ENCODE measurements at places on chromosomes 12 and 14.

- no peak for DNase-seq
Observed at GRCh38 chr12:4997939-4998338, 45.7 kb upstream of the KCNA5 start.

- DNase-seq: no peak
Observed at GRCh38 chr12:30962047-30962446, 35.5 kb downstream of the TSPAN11 start.

GRCh38 chr12:51632623-51633022, 41.6 kb downstream of the SCN8A start:
- no peak for DNase-seq

GRCh38 chr14:67602995-67603545, 3.0 kb upstream of the PIGH start:
- DNase-seq: no peak

GRCh38 chr14:77630111-77630510, 13.7 kb upstream of the SPTLC2 start:
- no peak for DNase-seq

GRCh38 chr12:66942741-66943465, 264.0 kb upstream of the GRIP1 start:
- DNase-seq: no peak

- DNase-seq: no peak
Observed at GRCh38 chr12:105967038-105967776, 171.5 kb downstream of the NUAK1 start.

DNA sequence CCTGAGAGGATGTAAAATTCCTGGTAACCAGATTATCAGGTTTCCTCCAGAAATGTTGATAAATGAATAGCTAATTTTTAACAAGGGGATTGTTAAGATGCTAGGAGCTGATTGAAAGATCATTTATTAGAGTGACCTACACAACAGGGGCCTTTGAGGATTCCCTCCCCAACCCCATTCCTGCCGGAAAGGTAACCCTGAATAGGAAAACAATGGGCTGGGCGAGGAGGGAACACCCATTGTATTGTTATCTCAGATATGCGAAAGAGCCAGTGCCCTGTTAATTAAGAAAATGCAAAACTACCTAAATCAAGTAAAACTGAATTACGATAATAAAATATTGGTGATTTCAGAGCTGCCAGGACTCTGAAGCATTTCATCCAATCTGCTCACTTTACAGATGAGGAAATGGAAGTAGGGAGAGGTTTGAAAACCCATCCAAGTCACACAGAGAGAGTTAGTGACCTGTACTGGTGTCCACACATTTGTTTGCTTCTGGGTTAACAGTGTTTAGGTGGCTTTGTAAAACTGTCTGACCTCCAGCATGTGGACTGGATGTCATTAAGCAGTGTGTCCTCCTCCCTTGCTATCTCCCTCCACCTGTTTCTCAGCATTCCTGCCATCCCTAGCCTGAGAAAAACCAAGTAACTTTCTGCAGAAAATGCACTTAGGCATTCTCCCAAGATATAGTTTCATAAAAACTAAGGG, 214.8 kb downstream of the TTC6 start:
- DNase-seq: no peak

DNA sequence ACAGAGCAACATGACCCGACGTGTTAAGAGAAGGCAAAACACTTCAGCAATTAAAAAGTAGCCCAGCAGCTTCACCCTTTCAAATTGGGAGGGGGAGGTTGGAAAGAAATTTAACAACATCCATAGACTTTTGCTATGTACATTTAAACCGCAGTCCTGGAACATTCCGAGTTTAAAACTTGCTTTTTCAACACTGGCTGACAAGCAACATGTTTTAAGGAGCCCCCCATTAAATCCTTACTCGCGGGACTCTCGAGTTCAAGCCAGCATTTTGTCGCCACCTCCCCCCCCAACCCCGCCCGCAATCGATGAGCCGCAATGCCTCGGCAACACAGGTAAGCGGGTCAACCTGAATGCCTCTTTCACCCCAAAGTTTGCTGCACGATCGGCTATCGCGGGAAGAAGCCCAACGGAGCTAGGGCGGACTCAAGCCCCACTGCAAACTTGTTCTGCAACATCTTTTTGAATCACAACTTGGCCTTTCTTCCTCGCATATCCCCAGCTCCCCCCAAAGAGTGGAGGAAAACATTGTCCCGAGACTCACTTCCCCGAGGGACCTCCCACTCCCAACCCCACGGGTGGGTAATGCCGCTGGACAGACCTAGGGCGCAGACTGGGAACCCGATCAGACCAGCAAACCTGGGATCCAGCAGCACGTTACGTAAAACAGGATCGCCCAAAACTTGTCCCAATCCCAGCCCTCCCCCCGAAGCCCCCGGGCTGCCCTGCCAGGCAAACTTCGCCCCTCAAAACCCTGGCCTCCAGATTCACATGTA, 777 bp downstream of the ZFP36L1 start:
- no peak for DNase-seq

DNA sequence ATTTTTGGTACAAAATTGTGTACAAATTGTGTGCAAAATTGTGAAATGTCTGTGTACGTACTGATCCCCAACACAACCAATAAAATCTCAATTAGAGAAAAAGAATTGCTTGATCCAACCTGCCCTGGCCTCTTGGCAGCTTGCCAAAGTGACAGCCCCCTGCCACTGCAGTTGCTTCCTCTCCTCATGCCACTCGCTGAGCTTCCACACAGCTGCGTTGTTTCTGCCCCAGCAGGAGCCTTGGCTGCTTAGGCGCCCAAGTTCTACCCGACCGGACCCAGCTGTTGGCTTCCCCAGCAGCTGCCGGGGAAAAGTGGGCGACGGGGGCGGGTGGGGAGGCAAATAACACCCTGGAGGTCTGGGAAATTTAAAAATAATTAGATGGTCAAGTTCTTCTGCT, 171.8 kb upstream of the ATF7IP start:
- no peak for DNase-seq

- DNase-seq: no peak
Observed at GRCh38 chr12:56521590-56522371, at the start of gene RBMS2. Gene RBMS2, plus strand, starts transcription at chr12:56521820. Its CDS starts 204 bp downstream, at chr12:56522024.

- no peak for DNase-seq
Observed at GRCh38 chr12:113844495-113845210, 121.5 kb downstream of the RBM19 start.

- no peak for DNase-seq
Observed at GRCh38 chr12:79183926-79184325, 319.4 kb downstream of the SYT1 start.

- no peak for DNase-seq
Observed at GRCh38 chr12:110744601-110745264, 2.0 kb upstream of the PPP1CC start.

GRCh38 chr12:112347581-112347982, 34.6 kb downstream of the HECTD4 start:
- no peak for DNase-seq

DNA sequence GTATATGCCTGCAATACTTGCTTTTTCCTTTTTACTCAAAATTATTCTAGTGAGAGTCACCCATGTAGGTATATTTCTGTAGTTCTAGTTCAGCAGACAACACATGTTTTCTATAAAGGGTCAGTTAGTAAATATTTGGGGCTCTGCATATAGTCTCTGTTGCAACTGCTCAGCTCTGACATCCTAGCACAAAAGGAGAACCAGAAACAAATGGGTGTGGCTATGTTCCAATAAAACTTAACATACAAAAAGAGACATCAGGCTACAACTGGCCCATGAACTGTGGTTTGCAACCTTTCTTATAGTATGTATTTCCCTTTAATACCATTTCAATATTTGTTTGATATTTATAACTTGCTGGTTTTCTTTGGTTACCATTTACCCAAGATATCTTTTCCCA, 11.9 kb downstream of the NT5DC3 start:
- DNase-seq: no peak

DNA sequence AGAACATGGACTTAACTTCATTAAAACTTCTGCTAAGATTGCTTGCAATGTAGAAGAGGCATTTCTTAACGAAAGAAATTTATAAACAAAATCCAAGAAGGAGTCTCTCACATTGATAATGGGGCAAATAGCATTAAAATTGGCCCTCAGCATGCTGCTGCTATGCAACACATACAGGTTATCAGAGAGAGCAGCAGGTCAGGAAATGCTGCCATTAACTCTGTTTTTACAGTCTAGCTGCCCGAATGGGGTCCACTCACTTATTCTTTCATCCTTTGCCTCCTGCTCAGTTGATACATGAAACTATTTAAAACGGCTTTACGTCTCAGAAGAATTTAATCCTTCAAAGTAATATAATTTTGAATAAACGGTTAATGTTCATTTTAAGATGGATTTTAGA, 620.4 kb downstream of the SLC16A7 start:
- DNase-seq: no peak

DNA sequence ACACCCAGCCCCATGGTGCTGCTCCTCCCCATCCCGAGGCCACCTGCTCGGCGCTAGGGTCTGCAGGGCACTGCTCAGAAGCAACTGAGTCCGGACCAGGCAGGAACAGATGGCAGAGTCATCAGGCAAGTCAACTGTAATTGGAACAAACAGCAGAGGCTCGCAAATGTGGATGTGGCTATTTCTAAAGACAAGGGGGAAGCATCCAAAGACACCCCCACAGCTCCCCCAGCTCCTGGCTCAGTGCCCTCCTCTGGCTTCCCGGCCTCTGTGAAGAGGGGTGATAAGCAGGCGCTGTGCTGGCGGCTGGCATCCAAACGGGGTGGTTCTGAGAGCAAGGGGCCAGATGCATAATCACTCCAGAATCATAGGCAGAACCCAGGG, 125.6 kb downstream of the PIWIL1 start:
- no peak for DNase-seq

DNA sequence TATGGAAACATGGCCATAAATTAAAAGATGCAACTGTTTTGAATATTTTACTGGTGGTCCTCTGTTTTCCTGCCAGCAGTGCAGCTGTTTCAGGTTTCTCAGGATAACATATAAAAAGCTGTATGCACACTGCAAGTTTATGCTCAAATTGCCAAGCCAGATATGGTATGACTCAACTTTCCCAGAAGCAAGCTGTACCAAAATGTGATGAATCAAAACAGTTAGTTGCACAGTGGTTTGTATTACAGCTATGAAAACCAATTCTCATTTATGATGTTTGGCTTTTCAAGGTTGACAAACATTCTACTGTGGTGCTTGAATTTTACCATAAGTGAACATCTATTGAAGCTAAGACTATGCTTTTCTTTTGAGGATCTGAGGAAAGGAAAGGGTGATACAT, 15.5 kb downstream of the TRMT5 start:
- no peak for DNase-seq

- no peak for DNase-seq
Observed at GRCh38 chr14:79166171-79166570, 996.0 kb downstream of the NRXN3 start.

DNA sequence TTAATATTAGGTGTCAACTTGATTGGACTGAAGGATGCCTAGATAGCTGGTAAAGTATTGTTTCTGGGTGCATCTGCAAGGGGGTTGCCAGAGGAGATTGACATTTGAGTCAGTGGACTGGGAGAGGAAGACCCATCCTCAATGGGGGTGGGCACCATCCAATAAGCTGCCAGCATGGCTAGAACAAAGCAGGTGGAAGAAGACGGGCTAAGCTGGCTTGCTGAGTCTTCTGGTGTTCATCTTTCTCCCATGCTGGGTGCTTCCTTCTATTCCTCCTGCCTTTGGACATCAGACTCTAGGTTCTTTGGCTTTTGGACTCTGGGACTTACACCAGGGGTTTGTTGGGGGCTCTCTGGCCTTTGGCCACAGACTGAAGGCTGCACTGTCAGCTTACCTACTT, 87.4 kb downstream of the SLC38A1 start:
- no peak for DNase-seq

DNA sequence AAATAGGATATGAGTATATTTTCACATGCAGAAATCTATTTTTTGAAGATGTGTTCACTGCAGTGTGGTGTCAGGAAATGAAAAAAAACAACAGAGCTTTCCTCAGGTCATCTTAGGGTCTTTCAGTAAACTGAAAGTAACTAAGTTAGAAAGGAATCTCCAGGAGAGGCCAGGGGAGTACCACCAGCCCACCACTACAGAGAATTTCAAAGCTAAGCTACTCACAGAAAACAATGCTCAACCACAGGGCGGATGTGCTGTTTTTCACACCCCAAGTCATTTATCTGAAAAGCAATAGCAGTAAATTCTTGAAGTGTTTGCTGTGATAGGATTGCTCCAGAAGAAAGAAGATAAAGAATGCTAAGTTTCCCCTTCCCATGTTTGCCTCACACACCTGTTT, 79.0 kb downstream of the IFNG start:
- no peak for DNase-seq

DNA sequence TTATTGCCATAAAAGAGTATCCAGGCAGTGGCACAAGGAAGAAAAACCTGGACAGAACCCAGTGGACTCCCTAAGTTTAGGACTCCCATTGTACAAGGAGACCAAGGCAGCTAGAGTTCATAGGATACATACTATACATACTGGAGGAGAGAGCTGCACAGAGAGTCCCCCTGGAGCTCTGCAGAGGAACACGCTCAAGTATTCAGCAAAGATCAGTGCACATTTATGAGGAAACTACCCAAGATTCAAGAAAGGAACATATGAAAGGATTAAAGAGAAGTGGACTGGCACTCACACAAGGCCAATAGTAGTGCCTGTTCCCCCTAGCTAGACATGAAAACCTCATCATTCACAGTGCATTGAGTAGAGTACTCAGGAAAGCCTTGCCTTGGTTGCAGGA, 43.0 kb upstream of the CHPT1 start:
- no peak for DNase-seq

DNA sequence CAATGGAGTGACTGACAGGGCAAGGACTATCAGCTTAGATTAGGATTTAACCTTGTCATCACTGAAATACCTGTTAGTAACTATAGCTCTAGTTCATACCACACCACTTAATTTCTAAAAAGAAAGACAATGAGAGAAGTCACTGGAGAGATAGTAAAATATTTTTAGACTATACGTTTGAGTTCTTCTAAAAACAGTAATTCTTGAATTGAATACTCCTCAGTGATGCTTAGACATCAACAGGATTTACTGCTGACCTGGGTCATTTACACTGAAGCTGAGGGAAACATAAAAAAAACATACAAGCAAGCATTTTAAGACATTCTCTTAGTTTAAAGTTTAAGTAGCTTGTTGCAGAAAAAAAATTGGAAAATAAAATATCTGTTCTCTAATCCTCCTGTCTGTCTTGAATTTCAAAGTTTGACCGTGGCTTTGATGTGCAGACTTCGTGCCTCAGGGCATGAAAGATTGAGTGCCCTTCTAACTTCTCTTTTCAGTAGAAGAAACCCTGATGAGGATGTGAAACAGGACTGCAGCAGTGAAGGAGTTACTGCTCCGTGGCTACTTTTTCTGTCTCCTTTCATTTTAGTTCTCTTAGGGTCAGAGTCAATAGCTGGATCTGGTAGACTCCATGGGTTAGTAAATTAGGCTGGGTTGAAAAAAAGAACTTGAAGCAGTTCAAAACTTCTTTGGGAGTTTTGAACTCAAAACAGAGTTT, 172.2 kb downstream of the PTPRO start:
- no peak for DNase-seq

DNA sequence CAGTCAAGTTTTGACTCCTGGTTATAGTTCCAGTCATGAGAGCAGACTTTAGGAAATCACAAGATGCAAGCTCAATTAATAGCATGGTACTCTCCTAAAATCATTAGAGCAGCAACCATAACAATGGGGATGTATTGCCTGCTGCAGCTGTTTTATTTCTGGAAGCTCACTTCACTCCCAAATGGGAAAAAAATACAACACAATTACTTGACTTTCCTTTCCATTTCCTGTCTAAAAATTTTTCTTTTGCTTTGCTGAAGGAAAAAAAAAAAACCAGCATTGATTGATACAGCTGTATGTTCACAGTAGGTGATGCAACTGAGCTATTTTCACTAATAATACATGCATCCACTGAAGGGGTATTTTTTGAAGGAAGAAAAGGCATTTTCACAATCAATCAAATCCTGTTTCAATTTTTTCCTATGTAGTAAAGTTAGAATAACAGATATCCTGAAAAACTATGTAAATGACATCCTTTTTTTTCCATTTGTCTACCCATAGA, 143.9 kb upstream of the NOVA1 start:
- no peak for DNase-seq
